ENCODE measurements at places on chromosomes 11 and 22.

DNA sequence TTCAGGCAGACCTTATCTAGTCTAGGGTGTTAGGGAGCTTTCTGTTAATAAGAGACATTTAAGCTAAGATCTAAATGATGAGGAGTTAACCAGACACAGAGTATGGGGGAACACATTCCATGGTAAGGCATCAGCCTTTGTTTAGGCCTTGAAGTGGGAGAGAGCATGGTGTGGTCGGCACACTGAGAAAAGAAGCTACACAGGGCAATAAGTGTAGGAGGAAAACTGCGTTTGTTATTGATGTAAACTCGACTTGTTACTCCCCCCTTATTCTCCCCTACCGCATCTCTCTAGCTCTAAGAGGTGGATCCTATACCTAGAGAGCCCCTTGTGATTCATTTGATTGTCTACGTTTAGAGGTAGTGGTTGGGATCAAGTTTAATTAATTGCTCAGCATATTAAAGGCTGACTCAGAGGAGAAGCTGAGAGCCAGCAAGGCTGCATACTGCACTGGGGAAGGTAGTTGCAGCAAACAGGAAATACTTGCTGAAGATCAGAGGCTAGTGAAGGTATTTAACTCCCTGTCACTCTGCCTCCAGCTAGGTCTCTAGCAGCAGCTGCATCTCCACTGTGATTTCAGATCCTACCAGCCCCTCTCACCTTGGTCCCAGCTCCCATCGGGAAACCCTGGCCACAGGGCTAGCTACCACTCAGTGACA lies 86.8 kb upstream of the TEAD1 start:
- DNase-seq = no peak

GRCh38 chr11:31995525-31996094 lies 95.3 kb upstream of the RCN1 start:
- peak; percentile 80 for DNase-seq

DNA sequence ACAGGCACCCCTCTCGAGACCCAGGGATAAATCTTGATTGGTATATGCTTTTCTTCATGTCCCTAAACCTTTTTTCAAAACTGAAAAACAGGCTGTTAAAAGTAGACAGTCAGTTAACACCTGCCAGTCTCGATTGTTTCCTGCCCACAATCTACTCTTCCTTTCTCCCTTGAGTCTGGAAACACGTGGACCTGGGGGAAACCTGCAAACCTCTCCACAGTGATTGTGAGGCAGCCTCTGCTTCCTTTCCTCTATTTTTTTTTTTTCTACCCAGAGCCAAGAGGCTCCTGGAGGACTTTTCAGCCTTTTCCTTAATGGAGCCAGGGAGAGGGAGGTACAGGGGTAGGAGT lies 69.4 kb upstream of the CLMP start:
- no peak for DNase-seq

DNA sequence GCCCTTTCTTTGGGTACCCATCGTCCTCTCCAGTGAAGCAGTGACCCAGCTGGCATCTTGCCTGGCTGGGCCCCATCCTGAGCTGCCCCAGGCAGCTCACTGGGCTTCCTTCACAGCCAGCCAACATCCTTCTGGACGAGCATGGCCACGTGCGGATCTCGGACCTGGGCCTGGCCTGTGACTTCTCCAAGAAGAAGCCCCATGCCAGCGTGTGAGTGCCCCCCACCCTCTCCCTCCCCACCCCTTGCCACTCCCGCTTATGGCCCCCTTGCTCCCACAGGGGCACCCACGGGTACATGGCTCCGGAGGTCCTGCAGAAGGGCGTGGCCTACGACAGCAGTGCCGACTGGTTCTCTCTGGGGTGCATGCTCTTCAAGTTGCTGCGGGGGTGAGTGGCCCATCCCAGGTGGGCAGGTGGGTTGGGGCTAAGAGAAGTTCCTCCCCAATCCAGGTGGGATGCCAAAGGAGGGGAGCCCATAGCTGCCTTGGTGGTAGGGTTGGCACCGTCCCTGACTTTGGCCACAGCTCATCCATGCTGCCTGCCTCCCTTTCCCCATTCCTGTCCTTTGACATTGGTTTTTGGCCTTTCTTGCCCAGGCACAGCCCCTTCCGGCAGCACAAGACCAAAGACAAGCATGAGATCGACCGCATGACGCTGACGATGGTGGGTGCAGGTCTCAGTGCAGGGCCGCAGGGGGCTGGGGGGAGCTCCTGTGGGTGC lies 6.8 kb upstream of the ANKRD13D start:
- no peak for DNase-seq

GRCh38 chr11:73291781-73292524 lies 16.1 kb upstream of the ARHGEF17 start:
- no peak for DNase-seq
